ENCODE measurements at places on chromosomes 3 and 15.

DNA sequence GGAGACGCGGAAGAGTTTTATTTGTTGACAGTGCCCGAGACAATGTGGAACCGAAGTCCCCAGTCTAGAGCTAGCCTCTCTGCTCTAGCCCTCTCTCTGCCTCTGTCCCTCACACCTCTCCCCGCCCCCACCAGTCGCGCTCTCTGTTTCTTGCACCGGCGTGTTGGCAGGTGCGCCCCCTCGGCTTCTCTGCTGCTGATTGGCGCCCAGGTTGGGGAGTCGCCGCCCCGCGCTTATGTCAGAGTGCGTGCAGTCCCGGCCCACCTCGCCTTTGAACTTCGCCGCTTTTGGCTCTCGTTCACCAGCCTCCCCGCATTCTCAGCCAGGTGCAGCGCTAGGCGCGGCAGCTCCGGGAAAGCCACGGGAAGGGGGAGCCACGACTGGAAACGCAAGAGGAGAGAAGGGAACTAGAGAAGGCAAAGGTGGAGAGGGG lies at the start of gene SOX14:
TSS of gene SOX14 (plus strand) at position 315 of the 433 bp plus-strand sequence. CDS start 470 bp downstream, outside the sequence.
- no peak for DNase-seq

DNA sequence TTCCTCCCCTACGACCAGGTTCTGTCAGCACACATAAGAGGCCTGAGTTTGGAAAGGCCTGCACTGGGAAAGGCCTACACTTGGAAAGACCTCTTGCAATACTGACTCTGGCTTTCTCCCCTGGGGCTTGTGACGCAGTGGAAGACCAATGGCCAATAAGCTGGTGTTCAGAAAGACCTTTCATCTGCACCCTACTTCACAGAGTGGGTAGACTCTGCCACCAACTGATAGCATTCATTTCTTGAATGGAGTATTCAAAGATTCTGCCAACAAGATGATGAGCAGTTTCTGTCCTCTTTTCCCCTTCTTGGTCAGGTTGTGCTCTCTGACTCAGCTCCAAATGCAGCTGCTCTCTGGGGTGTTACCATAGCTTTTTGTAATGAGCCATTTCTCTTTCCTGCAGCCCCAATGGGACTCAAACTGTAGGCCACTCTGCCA lies 48.8 kb downstream of the TIPARP start:
- DNase-seq = no peak

- no peak for DNase-seq
These were observed 189.2 kb downstream of the DTWD1 start for GRCh38 chr15:49809894-49810609.

- no peak for DNase-seq
These were observed 6.1 kb downstream of the IQCF5 start for GRCh38 chr3:51869304-51869703.

GRCh38 chr3:31291818-31292217 lies 240.9 kb upstream of the STT3B start:
- no peak for DNase-seq

- DNase-seq = no peak
These were observed 155.2 kb downstream of the FBLN2 start for GRCh38 chr3:13704174-13704573.

DNA sequence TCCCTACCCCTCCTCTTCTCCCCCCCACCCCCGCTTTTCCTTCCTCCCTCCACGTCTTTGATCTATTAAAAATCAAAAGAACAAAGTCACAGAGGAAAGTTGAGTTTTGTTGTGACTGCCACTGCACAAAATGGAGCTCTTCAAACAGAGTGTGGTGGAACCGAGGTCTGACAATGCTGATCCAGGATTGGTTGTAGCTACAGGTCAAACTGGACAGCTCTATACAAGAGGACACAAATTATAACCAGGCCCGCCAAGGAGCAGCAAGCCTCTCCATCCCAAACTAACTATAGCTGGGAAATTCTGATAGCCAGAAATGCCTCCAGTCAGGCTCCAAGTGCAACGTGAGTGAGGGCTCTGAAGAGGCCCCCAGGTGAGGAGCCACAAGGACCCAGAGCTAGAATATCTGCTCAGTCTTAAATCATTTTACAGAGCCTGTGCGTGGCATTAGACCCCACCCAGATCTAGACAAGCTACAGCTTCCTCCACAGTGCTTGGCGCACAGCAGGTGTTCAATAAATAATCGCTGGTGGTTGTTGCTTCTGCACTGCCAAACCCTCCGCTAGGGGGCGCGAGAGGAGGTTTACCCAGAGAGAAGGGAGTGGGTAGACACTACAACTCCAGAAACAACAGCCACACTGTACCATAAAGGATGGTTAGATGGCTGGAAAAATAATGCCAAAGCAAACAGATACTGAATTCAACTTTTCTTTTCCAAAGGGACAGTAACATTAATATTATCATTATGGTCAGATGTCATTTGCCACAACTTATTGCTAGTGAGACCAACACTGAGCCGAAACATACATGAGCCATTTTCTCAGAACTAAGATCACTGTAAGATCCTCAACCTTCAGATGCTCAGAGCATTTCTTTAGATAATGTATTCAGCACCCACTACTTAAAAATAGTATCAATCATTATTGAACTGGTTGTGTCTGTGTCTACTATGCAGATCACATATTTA lies 44.6 kb downstream of the ZIC4 start:
- no peak for DNase-seq

DNA sequence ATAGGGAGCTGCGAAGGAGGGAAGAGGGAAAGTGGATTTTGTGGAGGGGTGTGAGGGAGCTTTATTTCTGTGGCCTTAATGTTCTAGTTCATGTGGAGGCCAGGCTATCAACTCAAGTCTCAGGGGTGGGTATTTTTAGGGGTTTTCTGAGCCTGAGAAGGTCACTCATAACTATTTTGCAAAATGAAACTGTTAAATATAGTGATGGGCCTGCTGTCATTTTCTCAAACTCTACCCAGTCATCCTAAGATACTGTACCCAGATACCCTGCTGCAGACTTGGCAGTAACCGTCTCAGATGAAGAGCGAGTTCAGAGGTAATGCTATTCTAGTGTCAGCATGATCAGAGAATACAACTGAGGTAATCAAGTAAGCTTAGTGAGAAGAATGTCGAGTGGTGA lies 545.0 kb upstream of the TBL1XR1 start:
- no peak for DNase-seq

- DNase-seq = no peak
These were observed 9.2 kb upstream of the PAQR5 start for GRCh38 chr15:69289342-69290146.

- DNase-seq = no peak
These were observed 500.7 kb upstream of the GBE1 start for GRCh38 chr3:82262193-82262592.

DNA sequence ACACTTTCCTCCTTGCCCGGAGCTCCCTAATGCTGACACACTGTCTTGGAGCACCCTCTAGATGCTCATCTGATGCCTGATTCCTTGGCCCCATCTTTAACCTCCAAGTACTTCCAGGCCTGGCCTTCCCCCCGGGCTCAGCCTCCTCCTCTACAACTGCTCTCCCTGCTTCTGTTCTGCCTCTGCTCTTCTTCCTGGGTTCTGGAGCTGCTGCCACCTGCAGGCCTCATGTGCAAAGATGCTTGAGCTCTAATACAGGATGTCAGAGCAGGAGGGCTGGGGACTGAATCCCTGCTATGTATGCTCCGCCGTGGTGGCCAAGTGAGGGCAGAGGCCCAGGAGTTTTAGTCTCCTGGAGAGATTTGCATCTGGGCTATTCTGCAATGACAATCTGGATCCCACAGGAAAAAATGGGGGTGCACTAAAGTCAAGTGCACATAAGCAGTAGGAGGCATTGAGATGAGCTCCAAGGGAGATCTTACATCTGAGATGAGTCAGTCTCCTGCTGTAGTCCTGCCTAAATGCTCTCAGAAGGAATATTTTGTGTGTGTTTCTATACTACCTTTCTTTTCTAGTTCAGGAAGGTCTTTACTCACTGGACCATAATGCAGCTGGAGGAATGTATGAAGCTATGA lies 296.3 kb downstream of the UACA start:
- DNase-seq = peak; percentile 46

- DNase-seq = no peak
These were observed 49.0 kb upstream of the CCDC80 start for GRCh38 chr3:112689989-112690388.

DNA sequence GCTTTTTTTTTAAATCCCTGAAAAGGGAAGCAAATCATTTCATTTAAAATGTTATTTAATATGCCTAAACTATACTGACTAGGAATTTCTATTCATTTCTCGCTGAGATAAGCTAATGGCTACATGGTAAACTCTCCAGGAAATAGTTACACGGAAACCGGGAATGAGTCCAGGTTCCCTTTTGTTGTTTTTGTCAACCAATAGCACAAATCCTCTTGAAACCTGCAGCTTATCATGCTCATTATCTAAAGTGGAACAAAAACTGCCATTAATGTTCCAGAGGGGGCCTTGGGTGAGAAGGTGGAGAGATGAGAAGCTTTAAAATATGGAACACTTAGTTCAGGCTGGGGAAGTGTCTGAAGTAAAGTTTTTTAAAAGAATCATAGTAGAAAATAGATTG lies 113.5 kb upstream of the ALCAM start:
- no peak for DNase-seq

- DNase-seq = no peak
These were observed 10.5 kb downstream of the WWTR1 start for GRCh38 chr3:149647285-149647684.

- DNase-seq = no peak
These were observed 294.2 kb upstream of the TBL1XR1 start for GRCh38 chr3:177491296-177492032.

DNA sequence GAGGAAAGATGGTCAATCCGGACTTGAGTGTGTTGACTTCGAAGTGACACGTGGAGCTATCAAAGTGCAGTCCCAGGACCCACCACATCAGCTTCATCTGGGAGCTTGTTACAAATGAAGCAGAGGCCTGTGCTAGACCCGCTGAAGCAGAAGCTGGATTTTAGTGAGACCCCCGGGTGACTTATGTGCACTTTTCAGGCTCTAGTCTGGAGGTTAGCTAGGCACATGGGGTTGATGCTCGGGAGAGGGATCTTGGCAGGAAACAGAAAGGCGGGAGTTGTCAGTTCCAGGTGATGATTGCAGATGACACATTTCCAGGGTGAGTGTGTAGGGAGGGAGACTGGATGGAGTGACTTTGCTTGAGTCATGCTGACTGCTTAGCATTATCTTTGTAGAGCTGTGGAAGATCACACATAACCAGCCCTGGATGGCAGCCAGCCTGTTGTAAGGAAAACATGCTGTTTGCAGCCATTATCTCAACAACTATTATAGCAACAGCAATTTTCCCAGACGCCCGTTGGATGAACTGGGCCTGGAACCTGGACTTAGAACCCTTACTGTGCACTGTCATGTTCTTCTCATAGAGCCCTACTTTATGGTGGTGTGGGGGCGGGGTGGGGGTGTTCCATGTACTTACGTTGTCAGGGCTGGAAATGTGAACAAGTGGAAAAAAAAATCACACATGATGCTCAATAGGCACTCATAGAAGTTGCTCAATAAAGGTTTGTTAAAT lies 122.4 kb downstream of the THSD4 start:
- DNase-seq = peak; percentile 83

DNA sequence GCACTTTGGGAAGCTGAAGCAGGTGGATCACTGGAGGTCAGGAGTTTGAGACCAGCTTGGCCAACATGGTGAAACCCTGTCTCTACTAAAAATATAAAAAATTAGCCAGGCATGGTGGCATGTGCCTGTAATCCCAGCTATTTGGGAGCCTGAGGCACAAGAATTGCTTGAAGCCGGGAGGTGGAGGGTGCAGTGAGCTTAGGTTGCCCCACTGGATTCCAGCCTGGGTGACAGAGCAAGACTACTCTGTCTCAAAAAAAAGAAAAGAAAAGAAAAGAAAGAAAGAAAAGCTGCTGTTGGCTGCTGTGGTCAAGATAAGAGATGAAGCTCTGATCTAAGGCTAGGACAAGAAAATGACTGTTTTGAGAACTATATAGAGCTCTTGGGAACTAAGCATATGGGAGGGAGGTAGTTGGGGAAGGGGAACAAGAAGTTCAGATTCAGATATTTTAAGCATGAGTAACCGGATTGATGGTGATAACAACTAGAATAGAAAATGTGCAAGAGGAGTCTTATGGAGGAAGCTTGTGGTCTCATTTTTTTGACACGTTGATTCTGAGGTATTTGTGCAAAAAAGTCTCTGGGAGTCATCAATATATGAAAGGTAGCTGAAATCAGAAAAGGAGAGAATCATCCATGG lies 25.7 kb downstream of the DNAH12 start:
- no peak for DNase-seq

DNA sequence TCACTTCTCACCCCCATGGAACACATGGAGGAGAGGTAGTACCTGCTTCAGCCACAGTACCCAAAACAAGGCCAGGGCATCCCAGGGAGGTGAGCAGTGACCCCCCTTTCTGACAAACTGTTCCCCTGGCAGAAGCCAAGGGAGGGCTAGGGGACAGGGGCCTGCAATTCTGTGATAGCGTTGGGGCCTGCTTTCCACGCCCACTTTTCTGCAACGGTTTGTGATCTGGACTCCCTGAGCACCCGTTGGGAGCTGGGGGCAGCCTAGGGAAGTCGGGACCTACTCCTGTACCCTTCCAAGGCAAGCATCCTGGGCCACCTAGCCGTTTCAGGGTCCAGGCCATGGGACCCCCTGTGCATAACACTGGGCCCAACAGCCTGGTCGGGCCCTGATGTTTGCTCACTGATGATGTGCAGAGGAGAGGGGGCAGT lies 996 bp upstream of the DNAJA4 start:
- no peak for DNase-seq

- DNase-seq = no peak
These were observed 166.0 kb upstream of the EIF1B start for GRCh38 chr3:40143283-40144090.
